Esophagus muscularis mucosa (tissue), 4 donors: ENCODE measurements at places on chromosomes 12 and 14. TPM values are rescaled to one million over a fixed set of nuclear protein-coding genes. Genes with fewer than 3 reads are reported as not detected.

Gene PPP4R3A
- total RNA-seq = 60.2 TPM

Gene CAPS2
- 9.3 TPM for total RNA-seq

Gene PARP11
- total RNA-seq = 6.4 TPM

Gene ITFG2
- 24.9 TPM for total RNA-seq

Gene RAB5B
- 189 TPM for total RNA-seq

Gene RALGAPA1
- total RNA-seq = 51.5 TPM

Gene KRT77
- not detected for total RNA-seq

DNA sequence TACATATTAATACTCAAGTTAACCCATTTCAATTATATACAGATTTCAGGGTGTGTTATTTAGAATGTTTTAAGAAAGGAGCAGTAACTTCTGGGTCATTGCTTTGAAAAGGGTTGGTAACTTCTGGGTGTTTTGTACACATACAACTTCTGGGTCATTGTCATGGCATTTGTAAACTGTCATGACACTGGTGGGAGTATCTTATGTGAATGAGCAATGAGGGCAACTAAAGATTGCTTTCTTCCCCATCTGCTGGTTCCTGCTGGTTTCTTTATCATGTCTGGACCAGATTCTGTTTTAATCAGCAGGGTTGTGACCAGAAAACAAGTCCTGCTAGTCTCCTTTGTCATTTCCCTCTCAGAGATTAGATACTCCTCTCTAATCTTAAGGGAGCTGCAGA lies 713.3 kb downstream of the LRFN5 start:
- H3K27ac ChIP-seq = no peak overlapping the region
- H3K27me3 ChIP-seq = no peaks in the 10 kb centered on the region
- no peaks in the 10 kb centered on the region for H3K4me1 ChIP-seq
- no peaks in the 10 kb centered on the region for H3K36me3 ChIP-seq

DNA sequence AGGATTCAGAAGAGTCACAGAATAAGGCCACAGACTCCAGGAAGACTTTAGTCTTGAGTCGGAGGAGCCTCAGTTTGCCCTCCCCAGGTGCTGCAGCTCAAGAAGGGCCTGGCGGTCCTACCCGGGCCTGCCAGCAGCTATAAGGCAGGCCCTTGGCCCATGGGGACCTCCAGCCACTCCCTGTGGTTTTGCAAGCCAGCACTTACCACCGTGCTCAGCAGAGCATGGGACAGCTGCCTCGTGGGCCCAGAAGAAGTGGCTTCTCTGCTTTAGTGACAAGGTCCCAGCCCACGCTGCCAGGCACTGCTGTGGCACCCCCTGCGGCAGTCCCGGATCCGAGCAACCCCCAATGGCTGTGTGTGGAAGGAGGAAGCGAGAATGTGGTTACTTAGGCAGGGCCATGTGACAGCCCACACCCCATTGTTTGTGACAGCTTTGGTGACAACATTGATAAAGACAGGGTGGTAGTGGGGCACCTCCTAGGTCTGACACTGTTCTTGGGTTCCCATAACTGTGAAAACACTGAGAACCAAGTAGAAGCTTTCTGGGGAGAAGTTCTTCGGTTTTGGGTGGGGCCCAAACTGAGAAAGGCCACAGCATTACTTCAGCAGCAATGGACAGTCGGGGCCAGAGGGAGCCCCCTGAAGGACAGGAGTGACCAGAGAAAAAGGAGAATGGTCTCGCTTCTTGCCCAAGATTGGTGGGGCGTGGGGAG lies at the start of gene SELPLG:
Gene SELPLG, minus strand, starts transcription at position 361 of the 715 bp plus-strand sequence. CDS start 9,587 bp downstream, outside the sequence.
- no peaks in the 10 kb centered on the region for H3K36me3 ChIP-seq
- H3K4me1 ChIP-seq = peaks cover 53% of the 10 kb centered on the region
- DNase-seq = no peak
- peak within 1 kb of the TSS; percentile 51 for H3K27ac ChIP-seq
- no peaks in the 10 kb centered on the region for H3K27me3 ChIP-seq

GRCh38 chr14:55088356-55088755 lies 36.9 kb downstream of the MAPK1IP1L start:
- peaks cover 7% of the 10 kb centered on the region for H3K4me1 ChIP-seq
- no peak overlapping the region for H3K27ac ChIP-seq
- H3K27me3 ChIP-seq = no peaks in the 10 kb centered on the region
- no peak overlapping the region for H3K4me3 ChIP-seq
- no peaks in the 10 kb centered on the region for H3K36me3 ChIP-seq
- no peak for DNase-seq

GRCh38 chr14:95620659-95621059 lies 65.6 kb upstream of the TCL1B start:
- no peaks in the 10 kb centered on the region for H3K36me3 ChIP-seq
- H3K4me3 ChIP-seq = no peak overlapping the region
- no peaks in the 10 kb centered on the region for H3K4me1 ChIP-seq
- H3K27me3 ChIP-seq = peaks cover 23% of the 10 kb centered on the region
- DNase-seq = no peak

DNA sequence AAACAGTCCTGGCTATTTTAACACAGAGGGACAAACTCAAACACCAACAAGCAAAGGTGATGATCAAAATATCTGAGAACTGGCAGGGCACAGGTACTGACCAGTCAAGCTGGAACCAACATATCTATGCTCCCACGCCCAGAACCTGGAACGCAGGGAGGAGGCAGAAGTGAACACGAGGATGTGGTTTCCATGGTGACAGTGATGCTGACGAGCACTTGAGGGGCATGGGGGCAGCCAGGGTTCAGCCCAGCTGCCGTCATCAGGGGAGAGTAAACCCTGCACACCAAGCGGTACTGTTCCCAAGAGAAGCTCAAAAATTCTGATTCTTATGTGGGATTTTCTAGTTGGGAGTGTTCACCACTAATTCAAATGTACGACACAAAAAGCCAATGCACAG lies 113.6 kb upstream of the SFSWAP start:
- no peak for DNase-seq
- no peaks in the 10 kb centered on the region for H3K4me1 ChIP-seq
- no peaks in the 10 kb centered on the region for H3K27me3 ChIP-seq
- H3K27ac ChIP-seq = no peak overlapping the region
- H3K36me3 ChIP-seq = no peaks in the 10 kb centered on the region

DNA sequence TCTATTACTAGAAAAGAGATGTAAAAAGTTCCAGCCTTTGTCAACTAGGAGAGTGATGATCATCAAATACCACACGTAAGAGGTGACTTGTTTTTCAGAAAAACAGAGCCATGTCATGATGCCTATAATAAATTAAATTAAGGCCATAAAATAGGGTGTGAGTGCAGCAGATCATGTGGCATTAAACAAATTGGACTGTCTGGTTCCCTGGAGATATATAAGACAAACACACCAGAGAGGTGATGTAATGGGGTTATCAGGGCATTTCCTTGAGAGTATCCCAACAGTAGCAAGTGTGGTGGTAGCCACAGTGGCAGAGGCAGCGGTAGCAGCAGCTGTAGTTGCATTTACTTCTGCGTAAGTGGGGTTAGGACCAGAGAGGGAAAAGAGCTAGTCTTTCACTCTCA lies 14.6 kb upstream of the GALNT6 start:
- no peak overlapping the region for H3K4me3 ChIP-seq
- H3K27ac ChIP-seq = no peak overlapping the region
- H3K36me3 ChIP-seq = no peaks in the 10 kb centered on the region
- H3K27me3 ChIP-seq = no peaks in the 10 kb centered on the region
- H3K4me1 ChIP-seq = no peaks in the 10 kb centered on the region
